ENCODE measurements at places on chromosomes 16 and 17.

DNA sequence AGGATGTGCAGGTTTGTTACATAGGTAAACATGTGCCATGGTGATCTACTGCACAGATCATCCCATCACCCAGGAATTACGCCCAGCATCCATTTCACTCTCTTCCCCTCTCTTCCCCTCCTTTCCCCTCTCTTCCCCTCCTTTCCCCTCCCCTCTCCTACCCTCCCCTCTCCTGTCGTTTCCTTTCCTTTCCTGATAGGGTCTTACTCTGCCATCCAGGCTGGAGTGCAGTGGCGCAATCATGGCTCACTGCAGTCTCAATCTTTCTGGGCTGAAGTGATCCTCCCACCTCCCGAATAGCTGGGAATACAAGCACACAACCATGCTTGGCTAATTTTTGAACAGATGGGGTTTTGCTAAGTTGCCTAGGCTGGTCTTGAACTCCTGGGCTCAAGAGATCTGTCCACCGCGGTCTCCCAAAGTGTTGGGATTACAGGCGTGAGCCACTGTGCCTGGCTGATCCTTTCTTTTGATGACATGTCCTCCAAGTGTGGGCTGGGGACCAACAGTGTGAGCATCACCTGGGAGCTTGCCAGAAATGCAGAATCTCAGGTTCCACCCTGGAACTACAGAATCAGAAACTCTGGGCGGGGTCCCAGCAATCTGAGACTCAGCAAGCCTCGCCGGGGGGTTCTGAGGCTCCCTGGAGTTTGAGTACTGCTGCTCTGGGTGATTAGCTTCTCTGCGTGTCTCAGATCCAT, 10.8 kb downstream of the ATP2C2 start:
- DNase-seq: no peak

DNA sequence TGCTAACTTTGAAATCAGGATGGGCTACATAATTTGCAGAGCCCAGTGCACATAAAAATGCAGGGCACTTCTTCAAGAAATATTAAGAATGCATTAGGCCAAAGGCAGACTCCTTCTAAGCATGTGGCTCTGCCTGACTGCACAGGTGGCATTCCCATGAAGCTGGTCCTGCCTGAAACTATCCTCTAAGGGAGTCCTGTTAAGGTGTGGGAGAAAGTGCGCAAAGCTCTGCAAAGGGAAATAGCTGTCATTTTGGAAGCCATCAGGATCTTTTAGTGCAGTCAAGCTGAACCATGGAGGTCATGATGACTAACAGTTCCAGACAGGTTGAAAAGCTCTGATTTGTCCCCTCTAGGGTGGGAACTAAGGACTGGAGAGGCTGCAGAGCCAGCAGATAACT, 41.9 kb upstream of the CRHR1 start:
- DNase-seq: no peak

GRCh38 chr17:56723421-56723820, 110.3 kb downstream of the C17orf67 start:
- DNase-seq: no peak

DNA sequence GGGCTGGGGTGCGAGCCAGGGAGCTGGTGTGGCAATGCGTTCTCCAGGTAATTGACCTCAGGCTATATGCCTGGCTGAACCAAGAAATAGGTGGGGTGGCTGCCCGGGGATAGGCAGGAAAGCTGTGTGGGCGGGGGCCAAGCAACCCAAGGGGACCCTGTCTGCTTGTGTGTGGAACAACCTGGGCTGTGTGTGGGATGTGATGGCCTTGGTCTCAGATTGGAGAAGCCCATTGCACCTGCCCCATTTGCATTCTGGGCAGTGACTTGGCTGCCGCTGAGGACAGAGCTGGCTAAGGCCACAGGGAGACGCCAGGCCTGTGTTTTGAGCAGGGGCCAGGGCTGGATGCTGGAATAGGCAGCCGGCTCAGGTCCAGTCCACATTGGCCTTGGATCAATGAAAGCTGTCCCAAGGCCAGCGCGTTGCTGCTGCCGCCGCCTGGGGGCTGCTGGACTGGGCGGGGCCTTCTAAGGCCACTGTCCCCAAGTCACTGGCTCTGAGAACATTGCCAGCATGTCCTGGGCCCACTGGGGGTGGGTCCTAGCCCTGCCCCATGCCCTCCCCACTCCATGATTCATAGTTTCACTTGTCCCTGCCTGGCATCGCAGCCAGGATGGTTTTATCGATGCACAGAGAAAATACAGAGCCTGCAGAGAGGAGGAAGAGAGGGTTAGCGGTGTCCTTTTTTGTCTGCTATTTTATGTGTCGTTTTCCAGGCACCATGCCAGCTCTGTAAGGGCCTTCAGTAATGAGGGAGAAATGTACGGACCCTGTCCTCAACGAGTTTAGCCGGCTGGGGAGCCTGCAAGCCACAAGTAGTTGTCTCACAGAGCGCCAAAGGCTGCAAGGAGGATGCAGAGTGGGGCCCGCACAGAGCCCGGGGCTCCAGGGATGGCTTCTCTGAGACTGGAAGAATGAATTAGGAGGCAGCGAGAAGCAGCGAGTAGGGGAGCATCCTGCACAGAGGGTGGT, 43.9 kb downstream of the NKD1 start:
- no peak for DNase-seq

GRCh38 chr17:69501591-69502468, 87.3 kb downstream of the MAP2K6 start:
- DNase-seq: no peak

All from hematopoietic multipotent progenitor cell treated with erythropoietin and hydrocortisone succinate and interleukin-3 and kit ligand, for 8 days (in vitro differentiated cells).